ENCODE measurements at places on chromosomes 7 and 10.
A peak's percentile ranks its signal among the peaks of the same experiment; 100 is the strongest.

DNA sequence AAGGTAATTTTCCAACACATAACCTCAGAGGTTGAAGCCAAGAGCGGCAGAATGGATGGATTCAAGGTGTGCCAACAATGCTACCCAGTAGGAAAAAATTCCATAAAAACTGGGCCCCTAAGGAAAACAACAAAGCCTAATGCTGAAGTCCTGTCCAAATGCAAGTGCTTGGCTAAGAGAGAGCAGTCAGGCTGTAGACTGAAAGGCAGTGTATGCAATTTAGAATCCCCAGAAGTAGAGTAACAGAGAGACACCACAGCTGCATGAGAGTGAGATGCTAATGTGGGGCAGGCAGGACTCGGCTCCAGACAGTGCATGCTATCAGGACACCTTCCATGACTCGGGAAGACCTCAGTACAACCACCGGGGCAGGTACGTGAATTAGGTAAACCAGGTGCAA lies 124.5 kb downstream of the ZFAND4 start:
- no peak for DNase-seq

GRCh38 chr10:131311661-131312477 lies at the start of gene TCERG1L:
TCERG1L (minus strand) TSS chr10:131311721; CDS start chr10:131311635, 86 bp downstream.
- DNase-seq, result peak; percentile 54

- DNase-seq, result peak; percentile 22
Observed at GRCh38 chr10:17616403-17617030, 657 bp downstream of the HACD1 start.

- no peak for DNase-seq
Observed at GRCh38 chr10:1359626-1359955, 303.4 kb downstream of the WDR37 start.

DNA sequence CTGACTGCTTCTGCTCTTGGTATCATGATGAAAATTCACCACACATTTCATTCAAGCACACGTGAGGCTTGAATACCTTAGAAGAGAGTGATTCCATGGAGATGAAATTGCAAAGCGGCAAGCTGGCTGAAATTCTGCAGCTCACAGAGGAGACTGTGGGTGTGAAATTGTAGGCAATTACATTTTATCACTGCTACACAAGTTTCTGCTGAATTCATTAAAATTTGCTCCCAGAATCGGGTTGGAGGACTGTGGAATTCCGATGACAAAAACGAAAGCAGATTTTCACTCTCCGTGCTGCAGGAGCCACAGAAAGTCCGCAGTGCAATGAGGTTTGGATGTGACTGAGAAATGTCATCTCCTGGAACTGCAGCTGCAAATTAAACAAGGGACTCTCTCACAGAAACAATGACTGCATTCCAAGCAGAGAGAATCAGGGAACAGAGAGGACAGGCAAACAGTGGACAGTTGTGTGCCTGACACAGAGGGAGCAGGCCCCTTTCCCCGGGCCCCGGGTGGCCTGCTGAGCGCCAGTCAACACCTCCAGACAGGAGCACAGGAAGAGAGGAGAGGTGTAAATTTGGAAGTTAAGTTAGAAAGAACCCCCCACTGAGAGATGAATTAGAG lies 109.1 kb downstream of the C10orf90 start:
- DNase-seq, result peak; percentile 40

DNA sequence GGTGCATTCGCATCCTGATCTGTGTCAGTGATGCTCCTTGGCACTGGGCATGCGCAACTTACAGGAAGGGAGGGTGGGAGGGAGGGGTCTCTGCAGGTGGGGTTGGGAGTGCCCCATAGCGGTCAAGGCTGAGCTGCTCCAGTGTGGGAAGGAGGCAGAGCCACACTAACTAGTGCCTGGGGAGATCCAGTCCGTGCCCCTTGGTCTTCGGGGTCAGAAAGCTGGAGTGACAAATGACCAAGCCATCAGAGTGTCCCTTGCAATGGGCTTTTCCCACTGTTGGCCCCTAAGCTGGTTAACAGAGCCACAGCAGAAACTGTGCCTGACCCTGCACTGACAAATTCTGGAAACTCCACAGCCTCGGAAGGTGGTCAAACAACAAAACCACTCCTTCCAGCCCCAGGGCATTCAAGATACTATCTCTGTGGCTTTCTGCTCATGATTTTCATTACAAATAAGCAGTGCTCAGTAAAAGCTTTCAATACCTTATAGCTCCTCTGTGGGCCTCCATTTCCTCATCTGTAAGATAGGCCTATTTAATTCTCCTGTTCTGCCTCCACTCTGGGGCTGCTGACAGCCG lies 138.1 kb upstream of the UNC5B start:
- DNase-seq, result no peak

GRCh38 chr7:21912305-21912704 lies 33.4 kb downstream of the CDCA7L start:
- no peak for DNase-seq

- no peak for DNase-seq
Observed at GRCh38 chr7:9691286-9691685, 1257.9 kb downstream of the NXPH1 start.

All from NCI-H510A treated with DMSO at 0.1 percent for 48 hours (cell line).